ENCODE measurements at places on chromosomes 1 and 21.

DNA sequence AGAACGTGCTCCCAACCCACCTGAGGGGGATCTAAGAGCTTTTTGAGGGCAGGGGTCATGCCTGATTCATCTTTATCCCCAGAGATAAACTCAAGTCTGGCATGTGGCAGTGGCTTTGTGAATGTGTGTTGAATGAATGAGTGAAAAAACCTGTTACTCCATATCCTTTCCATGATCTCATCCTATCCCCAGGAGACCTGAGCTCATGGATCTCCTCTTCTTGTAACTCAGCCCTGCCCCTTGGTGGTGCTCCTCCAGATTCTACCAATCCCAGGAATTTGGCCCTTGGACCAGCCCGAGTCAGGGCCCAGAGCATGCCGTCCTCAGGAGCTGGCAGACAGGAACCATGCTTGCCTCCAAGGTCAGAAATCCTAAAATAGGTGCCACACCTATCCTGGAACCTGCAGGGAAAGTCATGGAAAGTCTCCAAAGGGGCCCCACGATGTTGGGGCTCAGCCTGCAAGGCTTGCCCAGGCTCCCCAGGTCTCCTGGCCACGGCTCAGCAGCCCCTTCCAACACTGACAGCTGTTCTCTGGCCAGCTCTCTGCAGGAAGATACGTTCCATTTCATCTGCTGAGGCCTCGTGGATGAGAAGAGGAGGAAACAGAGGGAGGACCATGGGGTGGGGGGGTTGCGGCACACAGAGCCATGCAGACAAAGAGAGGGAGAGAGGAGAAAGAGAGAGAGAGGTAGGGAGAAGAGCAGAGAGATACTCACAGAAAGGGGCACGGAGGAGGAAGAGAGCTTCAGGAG lies 214.6 kb downstream of the TRABD2B start:
- no peak for DNase-seq

DNA sequence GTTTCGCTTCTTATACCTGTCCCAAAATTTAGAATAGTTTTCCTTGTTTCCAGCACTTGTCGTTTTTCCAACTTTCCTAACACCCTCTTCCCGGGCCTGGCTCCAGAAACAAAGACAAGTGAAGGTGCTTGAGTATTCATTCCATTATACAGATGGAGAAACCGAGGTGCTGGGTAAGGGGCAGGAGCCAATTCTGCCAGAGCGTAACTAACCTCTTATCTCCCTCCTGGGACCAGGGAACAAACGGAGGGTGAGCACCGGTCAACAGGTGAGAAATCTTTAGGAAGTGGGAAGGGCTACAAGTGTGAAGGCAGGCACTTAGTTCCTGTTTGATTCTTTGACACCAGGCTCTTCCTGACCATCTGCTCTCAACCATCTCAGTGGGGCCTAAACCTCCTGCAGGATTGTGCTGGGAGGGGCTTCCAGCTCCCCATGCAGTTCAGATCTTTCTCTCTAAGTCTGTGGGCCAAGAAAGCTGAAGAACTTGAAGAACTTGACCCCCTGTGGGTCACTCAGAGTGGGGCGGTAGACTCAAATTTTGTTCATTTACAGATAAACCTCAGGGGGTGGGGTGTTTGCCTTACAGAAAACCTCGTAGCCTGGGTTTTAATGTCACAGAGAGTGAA lies 8.7 kb downstream of the PLXNA2 start:
- DNase-seq = no peak

DNA sequence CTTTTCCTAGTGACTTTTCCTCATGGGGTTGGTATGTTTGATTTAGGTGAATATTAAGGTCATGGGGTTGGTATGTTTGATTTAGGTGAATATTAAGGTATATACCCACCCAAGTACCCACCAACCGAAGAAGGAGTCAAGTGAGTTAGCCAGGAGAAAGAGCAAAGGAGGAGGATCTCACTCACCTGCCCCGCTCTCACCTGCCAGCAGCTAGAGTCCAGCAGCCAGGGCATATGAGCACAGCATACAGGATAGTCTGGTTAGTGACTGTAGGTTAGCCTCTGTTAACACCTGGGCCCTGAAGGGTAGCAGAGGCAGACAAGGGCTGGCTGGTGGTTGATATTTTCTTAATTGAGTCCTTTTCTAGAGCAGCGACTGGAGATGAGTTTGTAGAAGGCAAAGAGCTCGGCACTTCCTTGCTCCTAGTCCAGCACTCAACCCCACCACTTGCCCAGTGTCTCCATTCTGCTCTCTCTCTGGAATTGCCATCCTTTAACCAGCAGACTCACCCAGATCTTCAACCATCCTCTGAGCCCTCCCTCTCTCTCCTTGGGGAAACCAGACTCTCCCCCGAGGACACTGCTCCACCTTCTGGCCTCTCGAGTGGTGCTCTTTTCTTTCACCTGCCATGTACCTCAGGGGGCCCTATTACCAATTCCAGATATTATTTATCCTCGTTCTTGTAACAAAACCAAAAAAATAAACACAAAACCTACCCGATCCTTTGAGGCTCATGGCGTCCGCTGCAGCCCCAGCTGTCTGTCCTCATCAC lies 16.3 kb upstream of the DESI2 start:
- DNase-seq = no peak

GRCh38 chr1:66383611-66384010 lies 150.3 kb upstream of the SGIP1 start:
- DNase-seq = no peak

GRCh38 chr1:109658533-109659042 lies 2.7 kb downstream of the GSTM4 start:
- no peak for DNase-seq

DNA sequence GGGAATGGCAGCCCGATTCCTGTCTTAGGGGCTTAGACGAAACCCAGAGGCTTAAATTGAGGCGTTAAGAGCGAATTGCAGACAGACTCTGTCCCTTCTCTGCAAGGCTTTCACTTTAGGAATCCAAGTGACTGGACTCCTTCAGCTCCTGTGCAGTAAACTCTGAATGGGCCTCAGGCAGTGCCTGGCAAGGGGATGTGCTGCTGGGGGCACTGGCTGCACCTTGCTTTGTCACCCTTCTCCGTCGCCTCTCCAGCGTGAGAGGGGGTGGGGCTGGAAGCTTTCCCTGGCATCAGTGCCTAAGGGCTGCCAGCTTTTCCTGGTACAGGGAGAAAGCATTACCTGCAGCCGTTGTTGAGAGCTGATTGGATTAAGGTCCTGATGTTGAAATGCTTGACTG lies 39.9 kb upstream of the NFASC start:
- peak; percentile 22 for DNase-seq

DNA sequence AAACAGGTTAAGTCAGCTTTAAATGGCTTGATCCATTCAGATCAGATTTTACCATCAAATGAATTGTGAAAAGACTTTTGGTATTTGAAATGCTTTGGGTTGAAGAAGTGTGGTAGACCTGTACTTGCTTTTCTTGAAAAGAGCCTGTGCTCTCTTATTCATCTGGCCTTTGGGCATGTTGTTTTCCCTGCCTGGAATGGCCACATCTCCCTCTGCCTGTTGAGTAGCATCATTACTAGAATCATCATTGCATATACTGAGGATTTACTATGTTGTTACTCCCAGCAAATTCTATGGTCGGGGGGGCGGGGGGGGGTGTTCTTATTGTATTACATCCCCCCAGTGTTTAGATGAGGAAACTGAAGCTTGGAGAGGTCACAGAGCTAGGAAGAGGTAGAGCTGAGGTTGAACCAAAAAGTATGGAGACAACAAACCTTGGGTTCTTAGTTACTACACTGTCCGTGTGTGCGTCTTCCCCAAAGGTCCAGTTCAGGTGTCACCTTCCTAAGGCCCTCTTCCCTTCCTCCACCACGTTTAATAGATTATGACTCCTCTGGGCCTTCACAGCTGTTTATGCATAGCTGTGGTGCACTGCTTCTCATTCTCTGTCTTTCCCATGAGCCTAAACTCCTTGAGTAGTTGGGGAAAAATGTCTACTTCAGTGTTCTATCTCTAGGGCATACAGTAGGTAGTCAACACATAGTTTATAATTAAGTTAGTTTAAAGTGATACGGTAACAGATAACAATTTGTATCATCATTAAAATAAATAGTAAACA lies 246.4 kb upstream of the HOOK1 start:
- no peak for DNase-seq

- no peak for DNase-seq
Measured at GRCh38 chr1:171296897-171297296, 17.1 kb upstream of the FMO4 start.

GRCh38 chr21:38459490-38459889 lies 38.8 kb downstream of the ERG start:
- no peak for DNase-seq

- no peak for DNase-seq
Measured at GRCh38 chr21:39952265-39952664, 85.0 kb downstream of the PCP4 start.

DNA sequence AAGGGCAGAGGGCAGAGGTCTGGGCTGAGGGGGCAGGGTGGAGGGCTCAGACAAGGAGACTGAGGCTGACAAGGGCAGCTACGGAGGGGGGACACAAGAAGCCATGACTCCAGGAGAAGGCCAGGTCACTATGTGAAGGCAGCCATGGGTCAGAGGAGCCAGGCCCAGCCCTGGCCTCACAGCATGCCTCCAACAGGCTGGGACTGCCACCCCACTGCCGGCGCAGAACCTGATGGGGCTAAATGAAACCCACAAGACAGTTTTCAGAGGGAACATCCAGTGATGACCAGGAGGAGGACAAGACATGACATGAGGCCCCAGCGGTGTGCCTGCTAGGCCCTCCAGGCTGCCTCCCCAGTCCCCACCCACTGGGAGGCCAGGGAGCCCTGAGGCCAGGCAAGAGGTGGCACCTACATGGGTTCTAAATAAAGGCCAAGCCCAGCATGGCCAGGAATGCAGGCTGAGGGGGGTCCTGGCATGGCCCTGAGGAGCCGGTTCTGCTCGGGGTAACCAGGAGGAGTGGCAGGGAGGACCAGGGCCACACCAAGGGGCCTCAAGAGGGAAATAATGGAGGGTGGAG lies 27.3 kb upstream of the LSS start:
- DNase-seq = no peak

GRCh38 chr21:9008636-9009035 lies 1512.7 kb upstream of the TPTE start:
- no peak for DNase-seq

DNA sequence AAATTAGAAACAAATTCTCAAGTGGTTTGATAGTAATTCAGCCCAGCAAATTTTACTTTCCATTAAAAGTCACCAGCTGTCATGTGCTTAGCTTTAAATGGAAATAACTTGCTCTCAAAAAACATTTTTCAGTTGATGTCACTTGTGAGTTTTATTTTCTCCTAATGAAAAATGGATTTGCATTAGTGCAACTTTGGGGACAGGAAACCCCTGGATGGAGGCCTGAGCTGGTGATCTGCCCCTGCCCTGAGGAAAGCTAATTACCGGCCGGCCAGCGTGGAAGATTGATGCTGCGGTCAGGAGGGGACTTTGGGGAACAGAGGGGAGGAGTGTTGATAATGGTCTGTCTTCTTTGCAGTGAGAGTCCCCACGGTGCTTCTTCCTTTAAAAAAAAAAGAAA lies 66.8 kb upstream of the ANGPTL1 start:
- no peak for DNase-seq

GRCh38 chr1:215220346-215220745 lies 137.8 kb downstream of the KCNK2 start:
- DNase-seq = no peak

DNA sequence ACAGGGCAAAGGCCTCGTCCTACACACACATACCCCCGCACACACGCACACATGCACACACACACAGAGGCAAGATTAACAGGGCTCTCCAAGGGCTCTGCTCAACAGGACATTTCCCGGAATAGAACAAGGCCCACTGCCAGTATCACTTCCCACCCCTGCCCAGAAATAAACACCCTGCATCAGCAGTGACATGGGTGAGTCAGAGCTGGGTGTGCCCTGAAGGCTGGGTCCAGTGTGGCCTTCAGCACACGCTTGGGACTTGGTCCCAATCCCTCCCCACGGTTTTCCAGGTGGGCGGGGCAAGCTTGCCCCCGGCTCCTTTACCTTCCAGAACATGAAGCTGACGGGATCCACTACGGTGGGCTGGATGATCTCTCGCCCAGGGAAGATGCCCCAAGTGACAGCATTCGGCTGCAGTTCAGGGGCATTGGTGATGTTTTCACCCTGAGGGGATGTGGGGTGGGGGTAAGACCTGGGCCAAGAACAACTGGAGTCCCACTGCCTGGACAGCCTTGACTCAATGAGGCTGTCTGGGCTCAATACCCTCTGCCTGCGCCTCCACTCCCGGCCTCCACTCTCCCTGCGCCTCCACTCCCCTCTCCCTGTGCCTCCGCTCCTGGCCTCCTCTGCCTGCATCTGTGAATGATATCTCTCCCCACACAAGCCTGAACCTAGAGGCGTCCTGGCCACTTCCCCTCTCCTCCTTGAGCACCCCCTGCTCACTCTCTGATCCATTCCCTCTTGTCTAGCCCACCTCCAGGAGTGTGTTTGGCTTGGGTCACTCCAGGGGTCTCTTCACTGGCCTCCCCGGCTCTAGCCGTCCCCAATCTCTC lies 14.7 kb downstream of the MTHFR start:
- DNase-seq = peak; percentile 68

DNA sequence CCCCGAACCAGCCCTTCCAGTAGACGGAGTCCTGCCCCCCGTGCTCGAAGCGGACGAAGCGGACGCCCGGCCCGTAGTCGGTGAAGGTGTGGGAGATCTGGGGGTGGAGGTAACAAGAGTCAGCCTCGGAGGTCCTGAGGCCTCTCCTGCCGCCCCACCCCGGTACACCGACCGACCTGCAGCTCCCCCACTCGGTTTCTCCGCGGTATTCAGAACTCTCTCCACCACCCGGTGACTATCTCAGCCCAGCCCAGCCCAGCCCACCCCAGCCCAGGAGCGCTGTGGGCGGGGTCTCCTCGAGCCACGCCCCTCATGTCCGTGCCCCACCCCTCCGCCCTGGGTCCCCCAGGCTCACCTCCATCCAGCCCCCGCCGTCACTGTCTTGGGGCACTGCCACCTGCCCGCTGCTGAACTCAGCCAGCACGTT lies 5.5 kb downstream of the FBXO2 start:
- DNase-seq = no peak

- DNase-seq = no peak
Measured at GRCh38 chr1:12447307-12447706, 170.7 kb downstream of the DHRS3 start.

GRCh38 chr21:42862774-42863503 lies 16.4 kb downstream of the WDR4 start:
- DNase-seq = no peak

DNA sequence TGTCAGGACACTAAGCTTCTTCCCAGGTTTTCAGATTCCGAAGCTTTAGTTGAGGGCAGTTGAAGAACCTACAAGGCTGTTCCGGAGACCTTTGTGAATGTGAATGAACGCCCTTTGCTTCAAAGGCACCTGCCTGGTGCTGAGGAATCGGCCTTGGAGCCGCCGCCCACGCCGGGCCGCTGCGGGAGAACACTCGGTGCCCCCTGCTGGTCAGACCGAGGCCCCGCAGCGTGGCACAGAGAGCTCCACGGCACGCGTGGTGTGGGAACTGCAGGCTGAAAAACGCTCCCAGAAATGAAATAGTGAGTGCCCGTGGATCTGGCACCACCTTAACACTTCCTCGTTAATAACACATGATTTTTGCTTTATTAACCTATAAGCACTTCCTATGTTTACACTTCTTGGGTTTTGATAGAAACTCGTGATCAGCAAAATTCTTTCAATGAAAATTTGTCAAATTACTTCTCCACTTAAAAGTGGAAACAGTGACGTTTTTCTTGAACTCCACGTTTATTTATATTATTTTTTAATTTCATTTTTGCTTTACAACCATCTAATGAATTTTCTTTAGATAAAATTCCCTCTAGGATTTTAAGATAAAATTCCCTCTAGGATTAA lies 460.6 kb downstream of the DSCAM start:
- no peak for DNase-seq

- no peak for DNase-seq
Measured at GRCh38 chr1:2640626-2641025, 7.8 kb upstream of the MMEL1 start.

GRCh38 chr21:32765058-32765457 lies 6.5 kb downstream of the PAXBP1 start:
- DNase-seq = no peak

Measured in anterior cingulate cortex (tissue), 58 donors.